ENCODE measurements at places on chromosomes 1 and 21.

GRCh38 chr1:232878086-232878485 is 72.3 kb upstream of the NTPCR start:
- no peak for DNase-seq

DNA sequence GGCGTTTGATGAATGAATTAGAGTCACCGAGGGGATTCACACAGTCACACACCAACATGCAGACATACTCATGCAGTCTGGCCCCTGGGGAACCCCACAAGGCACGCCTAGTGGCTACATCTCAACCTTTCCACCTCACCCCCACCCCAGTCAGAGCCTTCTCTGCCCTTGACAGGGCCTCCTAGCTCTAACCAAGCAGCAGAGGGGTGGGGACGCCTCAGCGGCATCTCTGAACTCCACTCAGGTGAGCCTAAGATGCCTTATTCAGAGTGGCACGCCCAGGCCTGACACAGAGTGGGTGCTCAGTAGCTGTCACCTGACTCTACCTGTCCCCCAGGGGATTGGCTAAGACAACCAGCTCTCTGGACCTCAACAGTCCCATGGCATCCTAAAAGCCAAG is 3.7 kb upstream of the SDC3 start:
- no peak for DNase-seq

GRCh38 chr21:35575280-35575915 is 484.9 kb downstream of the SETD4 start:
- DNase-seq, result peak; percentile 78

DNA sequence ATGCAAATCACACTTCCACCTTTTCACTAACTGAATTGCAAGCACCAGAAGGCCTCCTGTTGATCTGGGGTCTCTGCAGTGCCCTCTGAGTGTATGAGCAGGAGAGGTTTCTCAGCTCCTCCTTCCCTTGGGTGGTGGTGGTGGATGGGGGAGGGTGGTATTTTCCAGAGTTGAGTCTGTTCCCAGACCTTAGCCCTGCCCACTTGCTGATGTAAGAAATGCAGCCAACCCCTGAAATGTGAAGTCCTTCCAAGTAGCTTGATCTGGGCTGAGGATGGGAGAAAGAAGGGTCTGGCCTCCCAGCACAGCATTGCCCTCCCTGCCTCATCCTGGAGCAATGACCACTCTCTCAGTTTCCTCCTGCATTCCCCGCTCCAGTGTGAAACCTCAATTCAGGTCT is 6.3 kb upstream of the FOXD2 start:
- DNase-seq, result peak; percentile 12

DNA sequence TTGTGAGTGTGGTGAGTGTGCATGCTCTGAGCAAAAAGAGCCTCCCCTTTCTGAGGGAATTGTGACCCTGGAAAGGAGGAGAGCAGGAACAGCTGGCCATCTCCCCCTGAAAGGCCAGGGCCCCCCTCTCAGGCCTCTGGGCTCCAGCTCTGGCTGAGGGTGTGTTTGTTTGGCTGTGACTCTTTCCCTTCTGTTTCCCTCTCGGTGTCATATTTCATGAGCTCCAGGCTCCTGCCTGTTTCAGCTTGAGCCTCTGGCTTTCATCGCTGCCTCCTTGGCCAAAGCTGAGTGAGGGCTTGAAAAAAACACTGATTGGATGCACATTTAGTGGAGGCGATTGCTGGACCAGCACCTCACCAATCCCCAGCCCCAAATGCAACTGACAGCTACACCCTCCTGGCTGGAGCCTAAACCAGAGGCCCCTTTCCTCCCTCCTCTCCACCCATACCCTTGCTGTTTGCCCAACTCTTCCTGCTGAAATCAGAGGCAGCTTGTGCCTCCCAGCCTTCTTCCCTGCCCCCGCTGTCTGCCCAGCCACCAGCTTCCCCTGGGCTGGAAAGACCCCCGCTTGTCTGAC is 64.1 kb downstream of the DDR2 start:
- DNase-seq, result no peak

DNA sequence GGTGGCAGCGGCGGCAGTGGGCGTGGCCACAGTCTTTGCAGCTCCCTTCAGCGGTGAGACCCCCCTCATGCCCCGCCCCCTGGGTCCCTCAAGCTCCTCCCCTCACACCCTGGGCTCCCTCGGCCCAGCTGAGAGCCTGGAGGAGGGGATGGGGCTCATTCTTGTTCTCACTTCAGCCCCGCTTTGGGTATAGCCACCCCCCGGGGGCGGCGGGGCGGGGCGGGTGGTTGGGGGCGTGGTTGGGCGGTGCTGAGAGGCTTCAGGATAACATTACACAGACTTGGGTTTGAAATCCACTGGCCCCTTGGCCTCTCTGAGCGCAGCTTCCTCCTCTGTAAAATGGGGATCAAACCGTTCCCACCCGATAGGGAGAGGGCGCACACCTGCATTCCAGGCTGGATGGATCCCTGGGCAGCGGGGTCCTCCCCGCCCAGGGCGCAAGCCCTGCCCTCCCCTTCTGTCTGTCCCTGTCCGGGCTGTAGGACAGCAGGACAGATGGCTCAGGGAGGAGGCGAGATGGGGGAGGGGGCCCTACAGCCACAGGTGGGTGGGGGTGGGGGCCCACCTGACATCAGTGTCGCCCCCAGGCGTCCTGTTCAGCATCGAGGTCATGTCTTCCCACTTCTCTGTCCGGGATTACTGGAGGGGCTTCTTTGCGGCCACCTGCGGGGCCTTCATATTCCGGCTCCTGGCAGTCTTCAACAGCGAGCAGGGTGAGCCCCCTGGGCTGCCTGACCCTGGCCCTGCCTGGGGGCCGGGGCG is 5.1 kb downstream of the CLCNKA start:
- DNase-seq, result no peak

DNA sequence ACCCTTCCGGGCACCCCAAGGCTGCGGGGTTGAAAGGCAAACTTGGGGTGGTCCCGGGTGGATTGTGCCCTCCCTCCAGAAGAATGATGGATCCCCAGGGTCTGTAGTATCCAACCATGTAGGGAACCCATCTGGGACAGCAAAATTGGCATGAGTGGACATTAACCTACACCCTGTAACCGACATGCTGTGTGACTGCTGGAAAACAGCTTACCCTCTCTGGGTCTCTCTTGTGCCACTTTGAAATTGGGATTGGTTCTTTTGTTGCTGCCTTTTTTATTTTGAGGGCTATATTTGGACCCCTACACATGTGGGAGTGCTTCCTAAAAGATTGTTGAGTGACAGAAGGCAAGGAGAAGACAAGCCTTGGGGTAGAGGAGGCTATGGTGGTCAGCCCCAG is 19.5 kb downstream of the PADI1 start:
- no peak for DNase-seq

- no peak for DNase-seq
These were observed 85.8 kb downstream of the ADARB1 start for GRCh38 chr21:45160198-45160597.

- DNase-seq, result no peak
These were observed 837.6 kb upstream of the ADAMTS5 start for GRCh38 chr21:27804515-27804914.

- no peak for DNase-seq
These were observed 282.8 kb upstream of the PKN2 start for GRCh38 chr1:88401313-88401712.

DNA sequence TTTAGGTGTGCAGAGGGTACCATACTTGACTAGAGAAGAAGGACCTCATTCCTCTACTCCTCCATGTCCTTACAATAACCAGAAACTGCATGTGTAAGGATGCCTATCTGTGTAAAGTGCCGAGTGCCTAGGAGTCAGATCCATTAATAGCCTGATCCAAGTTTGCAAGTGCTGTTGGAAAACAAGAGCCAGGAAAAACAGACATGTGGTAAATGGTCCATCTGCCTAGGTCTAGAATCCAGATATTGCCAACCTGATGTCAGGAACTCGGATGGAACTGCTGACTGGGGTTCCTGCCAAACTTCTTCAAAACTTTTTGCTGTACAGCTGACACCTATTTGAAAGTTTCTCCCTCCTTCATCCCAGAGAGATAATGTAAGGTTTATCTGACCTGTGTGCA is 239.4 kb upstream of the CAMK1G start:
- no peak for DNase-seq

- DNase-seq, result no peak
These were observed 32.3 kb upstream of the SPAG17 start for GRCh38 chr1:118217141-118217838.

GRCh38 chr1:181763736-181764135 is 280.4 kb downstream of the CACNA1E start:
- DNase-seq, result no peak

DNA sequence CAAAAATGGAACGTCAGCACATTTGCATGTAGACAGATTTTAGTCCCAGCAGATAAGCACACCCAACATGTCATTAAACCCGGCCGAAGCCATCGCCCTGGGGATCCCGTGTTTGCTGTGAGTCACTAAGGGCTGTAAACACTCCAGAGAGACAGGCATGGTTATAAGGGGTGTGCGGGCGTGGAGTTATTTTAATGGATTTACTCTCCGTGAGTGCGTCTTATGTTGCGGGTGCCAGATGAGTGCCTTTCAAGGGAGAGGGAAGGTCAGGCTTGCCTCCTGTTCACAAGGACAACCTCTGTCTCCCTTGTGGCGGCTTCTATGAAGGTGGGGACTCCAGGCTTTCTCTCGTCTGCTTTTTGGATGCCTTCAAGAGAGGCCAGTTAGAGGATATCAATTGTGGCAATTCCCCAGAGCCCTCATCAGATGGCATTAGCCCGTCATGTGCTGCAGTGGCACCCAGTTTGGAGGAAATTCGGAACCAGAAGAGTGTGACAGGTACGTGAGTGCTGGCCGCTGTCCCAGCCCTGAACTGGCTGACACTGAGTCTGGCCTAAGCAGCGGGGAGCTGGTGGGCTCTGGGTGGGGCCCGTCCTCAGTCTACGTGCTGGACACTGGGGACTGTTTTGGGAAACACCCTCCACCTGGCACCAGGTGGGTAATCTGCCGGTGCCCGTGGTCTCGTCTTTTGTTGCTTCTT is 223.8 kb upstream of the TMEM51 start:
- peak; percentile 30 for DNase-seq

DNA sequence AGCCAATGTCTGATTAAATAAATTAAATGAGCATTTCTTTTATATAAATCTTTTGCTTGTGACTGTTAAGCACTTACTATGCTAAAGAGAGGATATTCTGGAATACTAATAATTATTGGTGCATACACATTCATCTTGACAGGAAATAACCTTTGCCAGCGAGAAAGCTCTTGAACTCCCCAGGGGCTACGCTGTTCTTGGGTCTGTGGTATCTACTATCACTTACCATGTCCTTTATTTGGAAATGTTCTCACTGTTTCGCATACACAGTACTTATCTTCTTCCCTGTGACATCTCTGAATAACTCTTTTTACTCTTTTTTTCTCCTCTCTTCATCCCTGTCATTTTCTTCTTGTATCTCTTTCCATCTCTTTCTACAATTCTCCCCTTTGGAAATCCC is 178.7 kb downstream of the GABPA start:
- DNase-seq, result no peak

DNA sequence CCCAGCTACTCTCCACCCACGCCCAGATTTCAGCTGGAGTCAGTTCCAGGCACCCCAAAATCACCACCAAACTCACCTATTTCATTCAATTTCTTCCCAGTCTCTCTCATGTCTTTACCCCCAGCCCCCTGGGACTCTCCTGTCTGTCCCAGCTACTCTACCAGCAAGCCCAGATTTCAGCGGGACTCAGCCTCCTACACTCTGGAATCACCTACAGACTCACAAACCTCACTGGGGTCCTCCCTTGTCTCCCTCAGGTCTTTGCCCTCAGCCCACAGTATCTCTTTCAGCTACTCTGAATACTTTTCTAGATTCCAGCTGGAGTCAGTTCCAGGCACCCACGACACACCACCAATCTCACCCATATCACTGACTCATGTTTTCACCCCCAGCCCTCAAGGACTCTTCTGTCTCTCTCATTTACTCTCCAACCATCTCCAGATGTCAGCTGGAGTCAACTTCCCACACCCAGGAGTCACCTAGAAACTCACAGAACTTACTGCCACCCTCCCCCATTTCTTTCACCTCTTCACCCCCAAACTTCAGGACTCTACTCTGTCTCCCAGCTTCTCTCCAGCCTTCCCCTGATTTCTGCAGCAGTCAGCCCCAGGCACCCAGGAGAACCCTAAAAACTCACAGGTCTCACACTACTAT is 1529.3 kb upstream of the TPTE start:
- no peak for DNase-seq

- no peak for DNase-seq
These were observed 475.6 kb upstream of the B3GALT2 start for GRCh38 chr1:193662030-193662429.

DNA sequence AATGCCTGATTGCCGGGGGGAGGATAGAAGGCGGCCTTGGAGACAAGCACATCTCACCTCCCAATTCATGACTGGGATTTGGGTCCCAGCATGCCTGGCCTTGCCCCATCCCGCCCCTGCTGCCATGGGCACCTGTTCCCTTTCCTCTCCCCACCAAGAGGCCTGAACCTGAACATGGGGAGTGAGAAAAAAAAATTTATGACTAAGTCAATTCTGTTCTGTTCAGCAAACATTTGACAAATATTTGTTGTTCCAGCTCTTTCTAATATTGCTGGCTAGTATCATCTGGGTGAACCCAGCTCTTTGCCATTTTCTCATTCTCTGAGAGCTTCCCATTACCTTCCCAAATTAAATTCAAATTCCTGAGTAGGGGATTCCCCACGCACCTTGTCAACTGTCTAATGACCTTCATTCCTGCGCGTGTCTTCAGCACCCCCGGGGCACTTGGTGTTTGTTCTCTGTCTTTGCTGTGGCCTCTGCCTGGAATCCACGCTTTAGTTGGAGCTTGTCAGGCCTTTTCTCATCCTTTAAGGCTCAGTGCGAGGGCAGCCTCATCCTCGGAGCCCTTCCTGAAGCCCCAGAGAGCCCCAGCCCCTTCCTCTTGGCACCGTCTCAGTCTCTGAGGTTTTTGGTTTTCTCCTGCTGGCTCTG is 42.8 kb downstream of the ARHGEF10L start:
- no peak for DNase-seq

- peak; percentile 60 for DNase-seq
These were observed 212.8 kb downstream of the LTN1 start for GRCh38 chr21:28779914-28780313.

- no peak for DNase-seq
These were observed 51.3 kb upstream of the A3GALT2 start for GRCh38 chr1:33372162-33372561.

DNA sequence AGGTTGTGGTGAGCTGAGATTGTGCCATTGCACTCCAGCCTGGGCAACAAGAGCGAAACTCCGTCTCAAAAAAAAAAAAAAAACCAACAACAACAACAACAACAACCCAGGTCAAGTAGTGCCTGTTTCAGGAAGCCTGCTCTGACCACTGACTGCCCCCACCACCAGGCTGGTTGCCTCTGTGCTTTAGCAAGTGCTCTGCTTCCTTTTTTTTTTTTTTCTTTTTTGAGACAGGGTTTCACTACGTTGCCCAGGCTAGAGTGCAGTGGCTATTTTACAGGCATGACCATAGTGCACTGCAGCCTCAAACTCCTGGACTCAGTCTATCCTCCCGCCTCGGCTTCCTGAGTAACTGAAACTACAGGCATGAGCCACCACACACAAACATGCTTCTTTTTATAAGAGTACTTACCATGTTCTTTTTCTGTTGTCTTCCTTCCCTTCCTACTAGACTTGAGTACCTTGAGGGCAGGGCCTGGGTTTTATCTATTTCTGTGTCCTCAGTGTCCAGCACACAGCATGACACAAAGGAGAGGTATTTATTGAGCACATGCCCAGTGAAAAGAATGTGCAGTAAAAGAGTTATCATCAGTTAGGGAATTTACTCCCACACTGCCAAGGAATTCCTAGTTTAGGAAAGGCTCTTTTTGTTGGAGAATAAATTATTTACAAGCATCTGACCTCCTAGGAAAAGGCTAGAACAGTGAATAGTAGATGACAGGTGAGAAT is 9.9 kb upstream of the COA7 start:
- DNase-seq, result peak; percentile 94

Data from kidney glomerular epithelial cell (primary cell).